Mesendoderm (in vitro differentiated cells): ENCODE measurements at places on chromosomes 3 and 15.
A peak's percentile ranks its signal among the peaks of the same experiment; 100 is the strongest.

GRCh38 chr3:79726786-79727185 is 41.0 kb downstream of the ROBO1 start:
- no peak for DNase-seq

DNA sequence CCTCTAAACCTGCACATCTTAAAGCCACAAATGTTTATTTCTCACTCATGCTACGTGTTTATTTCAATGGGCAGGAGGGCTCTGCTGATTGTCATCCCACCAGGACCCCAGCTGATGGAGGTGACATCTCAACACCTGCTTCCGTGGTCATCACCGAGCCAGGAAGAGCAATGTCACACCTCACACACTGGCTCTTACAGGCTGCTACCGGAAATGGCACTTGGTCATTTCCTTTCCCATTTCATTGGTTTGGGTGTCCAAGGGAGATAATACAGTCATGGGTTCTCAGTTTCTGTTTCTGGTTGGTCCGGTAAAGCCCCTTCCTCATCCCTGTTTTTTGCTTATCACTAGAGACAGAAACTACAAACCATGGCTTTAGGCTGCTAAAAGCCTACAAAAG is 41.9 kb downstream of the ABHD2 start:
- DNase-seq: no peak

DNA sequence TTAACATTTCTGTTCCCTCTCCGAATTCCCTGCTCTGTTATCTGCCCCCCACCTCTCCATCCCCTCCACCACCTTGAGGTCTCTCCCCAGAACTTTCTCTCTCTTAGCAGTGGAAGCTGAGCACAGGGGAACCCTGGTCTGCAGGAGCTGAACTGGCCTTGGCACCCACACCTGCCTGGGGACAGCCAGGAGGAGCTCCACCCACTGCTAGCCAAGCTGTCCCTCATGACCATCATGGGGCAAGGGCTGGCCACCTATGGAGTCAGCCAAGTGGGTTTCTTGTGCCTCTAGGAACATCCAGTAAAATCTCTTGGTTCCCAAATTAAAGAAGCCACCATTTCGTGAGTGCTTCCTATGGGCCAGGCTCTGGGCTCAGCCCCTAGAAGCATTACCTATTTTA is 276.4 kb upstream of the TLE3 start:
- DNase-seq: no peak

DNA sequence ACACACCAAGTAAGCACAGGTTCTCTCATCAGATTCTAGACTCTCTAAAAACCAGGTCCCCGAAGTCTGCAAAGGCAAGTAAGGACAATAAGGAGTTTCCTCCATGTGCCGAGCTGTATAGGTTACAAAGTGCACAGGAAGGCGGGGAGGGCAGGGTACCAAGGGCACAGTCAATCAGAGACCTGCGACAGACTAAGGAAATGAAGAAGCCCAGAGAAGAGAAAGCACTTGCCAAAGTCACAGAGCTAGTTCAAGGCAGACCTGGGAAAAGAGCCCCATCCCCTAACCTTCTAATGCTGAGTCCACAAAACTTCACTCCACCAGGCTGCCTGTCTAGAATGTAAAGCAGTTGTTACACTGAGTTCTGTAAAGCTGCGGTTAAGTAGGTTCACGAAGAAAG is 1.7 kb downstream of the SEC13 start:
- DNase-seq: no peak

- peak; percentile 22 for DNase-seq
Observed at GRCh38 chr15:71151081-71151480, 35.8 kb downstream of the THSD4 start.

- no peak for DNase-seq
Observed at GRCh38 chr15:76467136-76467535, 130.6 kb downstream of the ISL2 start.

DNA sequence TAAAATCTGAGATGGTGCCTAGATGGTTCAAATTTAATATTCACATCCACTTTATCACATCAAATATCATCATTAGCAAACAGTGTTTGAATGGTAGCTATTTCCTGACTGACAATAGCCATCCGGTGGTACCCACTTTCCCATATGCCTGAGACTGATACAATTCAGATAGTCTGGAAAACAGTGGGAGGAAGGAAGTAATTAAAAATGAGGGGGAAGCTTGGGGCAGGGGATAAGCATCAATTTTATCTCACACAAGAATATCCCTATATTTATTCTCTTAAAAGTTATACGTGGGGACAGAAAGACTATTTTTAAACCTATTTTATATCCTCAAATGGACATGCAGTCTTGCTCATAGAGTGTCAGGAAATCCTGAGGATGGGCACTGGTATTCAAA is 122.5 kb upstream of the GAP43 start:
- DNase-seq: no peak

DNA sequence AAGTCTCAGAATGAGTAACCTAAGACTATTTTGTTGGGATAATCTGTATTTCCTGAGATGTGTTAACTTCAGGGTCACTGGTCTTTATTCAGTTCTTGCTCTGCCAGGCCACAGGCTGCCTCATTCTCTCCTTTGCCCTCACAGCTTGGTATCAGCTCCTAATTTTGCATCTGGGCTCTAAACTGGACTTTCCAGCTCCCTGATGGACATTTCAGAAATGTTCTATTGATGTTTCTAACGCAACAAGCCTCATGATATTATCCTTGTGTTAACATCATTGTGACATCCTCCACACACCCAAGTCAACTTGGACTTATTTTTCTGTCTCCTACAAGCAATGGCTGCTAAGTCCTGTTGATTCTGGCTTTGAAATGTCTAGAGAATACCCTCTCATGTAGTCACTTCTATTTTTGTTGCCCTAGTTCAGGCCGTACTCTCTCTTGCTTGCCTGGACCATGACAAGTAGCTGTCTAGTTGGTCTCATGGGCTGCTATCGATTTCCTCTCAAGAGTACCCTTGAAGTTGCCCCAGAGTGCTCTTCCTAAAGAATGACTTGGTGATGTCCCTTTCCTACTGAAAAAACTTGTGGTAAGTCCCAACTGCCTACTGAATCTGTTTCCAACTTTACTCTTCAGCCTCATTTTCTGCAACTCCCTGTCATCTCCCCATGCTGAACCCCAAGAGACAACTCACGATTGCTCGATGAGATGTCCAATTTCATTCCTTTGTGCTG is 52.7 kb downstream of the CHST2 start:
- DNase-seq: no peak

DNA sequence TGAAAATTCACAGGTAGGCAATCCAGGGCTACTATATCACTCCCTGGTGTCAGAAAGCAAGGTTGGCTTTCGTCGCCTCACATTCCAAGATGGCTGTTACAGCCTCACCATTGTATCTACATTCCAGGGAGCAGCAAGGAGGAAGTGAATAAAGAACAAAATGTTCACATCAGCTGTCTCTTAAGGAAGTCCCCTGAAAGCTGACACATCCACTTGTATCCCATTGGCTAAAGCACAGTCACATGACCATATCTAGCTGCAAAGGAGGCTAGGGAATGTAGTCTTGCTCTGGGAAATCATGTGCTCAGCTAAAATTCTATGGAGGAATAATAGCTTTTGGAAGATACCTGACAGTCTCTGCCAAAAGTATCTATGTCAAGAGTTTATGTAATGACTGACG is 12.8 kb upstream of the GATA2 start:
- peak; percentile 60 for DNase-seq

- no peak for DNase-seq
Observed at GRCh38 chr3:14784087-14784681, 34.6 kb upstream of the FGD5 start.

GRCh38 chr3:49453621-49454020 is 16.4 kb upstream of the DAG1 start:
- DNase-seq: no peak

GRCh38 chr3:152505926-152506325 is 237.2 kb downstream of the MBNL1 start:
- DNase-seq: no peak

DNA sequence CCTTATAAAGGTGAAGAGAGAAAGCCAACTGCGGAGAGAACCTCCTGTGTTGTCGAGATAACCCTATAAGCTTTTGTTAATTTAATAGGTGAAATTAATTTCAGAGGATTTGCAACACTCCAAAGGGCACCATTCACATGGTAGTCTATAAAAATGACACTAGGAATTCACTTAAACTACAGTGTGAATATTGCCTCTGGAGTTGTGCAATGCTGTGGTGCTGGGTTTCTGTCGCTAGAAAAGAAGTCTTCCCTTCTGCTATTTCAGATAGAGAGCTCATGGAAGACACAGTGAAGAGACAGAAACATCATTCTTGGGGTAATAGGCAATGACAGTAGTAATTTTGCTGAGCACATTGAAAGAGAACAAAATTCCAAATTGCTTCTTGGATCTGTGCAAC is 28.8 kb upstream of the PROK2 start:
- DNase-seq: no peak

- no peak for DNase-seq
Observed at GRCh38 chr15:69126054-69126469, 34.4 kb upstream of the GLCE start.

DNA sequence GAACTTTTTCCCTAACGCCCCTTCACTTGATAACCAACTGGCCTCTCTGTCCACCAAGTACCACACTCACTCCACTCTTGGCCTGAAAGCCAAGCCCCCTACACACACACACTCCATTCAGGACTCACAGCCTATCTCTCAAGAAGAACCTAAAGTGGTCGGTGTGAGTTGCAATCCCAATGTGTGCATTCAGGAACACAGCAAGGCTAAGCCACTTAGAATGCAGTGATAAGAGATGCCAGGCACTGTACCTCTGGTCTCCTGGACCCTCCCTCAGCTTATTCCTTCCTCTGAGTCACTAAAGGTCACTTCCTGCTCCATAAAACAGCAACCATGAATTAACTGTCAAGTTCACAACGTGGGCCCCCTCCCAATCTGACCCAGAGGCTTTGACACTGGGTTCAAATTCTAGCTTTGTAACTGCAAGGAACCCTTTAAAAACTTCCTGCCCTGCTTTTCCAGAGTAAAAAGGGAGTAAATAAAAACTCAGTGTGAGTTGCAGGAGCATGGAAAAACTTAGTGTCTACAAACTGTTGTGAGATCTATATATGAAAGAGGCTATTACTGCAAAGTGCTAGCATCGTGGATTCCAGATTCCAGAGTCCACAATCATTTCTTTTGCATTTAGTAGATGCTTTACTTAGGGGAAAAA is 17.6 kb upstream of the KCNMB3 start:
- DNase-seq: peak; percentile 46

DNA sequence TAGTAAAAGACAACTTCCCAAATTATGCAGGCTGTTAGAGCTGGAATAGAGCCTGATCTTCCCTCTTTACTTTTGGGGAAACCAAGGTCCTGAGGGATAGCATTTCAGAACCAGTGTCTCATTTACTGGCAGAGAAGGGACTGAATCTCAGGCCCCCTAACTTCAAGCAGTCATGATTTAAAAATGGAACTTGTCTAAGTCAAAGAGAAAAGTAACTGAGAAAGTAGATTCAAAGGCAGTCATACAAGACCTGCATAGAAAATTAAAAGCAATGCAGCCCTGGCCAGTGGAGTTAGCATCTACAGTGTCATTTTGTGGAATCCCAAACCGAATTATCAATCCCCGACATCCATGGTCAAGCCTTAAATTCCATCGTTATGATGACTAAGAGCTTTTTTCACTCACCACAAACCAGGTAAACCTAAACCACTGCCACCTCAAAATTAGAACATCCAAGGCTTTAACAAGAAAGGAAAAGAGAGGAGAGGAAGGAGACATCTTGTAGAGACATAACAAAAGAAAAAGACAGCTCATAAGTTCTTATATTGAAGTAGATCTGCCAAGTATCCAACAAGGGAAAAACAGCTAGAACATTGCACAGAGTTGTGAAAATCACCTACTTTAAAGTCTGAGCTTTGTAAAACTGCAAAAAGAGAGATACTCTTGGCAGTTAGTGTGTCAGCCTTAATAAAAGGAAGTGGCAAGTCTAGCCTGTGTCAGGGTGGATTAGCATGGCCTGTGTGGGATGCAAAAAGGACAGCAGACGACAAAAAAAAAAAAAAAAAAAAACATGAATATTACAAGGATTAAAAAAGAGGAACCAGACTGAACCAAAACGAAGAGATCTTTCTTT is 54.1 kb upstream of the CCR2 start:
- no peak for DNase-seq

GRCh38 chr15:86403914-86404583 is 324.4 kb downstream of the AGBL1 start:
- no peak for DNase-seq

GRCh38 chr15:96431786-96432185 is 101.3 kb downstream of the NR2F2 start:
- no peak for DNase-seq

- DNase-seq: no peak
Observed at GRCh38 chr15:72445426-72445825, 28.7 kb upstream of the ARIH1 start.

GRCh38 chr3:64801856-64802255 is 114.1 kb upstream of the ADAMTS9 start:
- peak; percentile 85 for DNase-seq

GRCh38 chr3:169939320-169939719 is 27.3 kb upstream of the SEC62 start:
- DNase-seq: no peak

DNA sequence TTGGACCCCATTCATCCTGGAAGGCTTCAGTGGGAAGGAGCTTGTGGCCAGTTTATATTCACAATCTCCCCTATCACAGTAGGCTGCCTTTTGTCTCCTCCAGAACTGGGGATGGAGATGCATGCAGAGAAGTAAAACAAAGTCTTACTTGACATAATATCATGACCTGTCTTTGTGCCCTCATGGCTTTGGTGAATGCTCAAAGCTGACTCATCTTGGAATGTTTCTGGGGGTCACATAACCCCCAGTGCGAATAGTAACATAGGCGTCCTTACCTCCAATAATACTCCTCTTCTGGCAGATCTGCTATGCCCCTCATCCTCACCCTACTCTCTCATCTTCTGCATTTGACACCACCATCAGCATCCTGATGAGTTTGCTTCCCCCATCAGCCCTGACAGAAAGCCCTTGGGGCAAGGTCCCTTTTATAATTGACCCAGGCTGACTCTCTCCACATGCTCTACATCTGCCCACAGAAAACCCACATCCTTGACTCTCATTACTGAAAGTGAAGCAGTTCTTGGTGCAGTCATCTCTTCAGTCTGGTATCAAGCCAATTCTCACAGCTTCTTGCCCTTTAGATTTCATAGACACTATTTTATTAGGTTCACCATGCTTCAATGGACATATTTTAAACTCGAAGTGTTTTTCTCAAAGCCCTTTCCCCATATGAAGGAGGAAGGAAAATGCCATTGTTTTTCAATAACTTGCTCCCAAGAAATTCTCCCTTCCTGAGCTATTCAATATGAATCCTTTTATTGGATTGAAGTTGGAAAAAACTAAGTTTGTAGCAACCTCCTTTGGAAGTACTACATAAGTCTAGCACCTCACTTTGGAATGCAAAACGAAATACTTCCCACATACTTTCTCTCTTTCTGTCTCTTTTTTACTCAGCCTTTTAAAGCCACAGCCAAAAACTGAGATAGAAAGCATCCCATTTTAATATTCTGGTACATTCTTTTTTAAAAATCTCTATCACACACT is 36.6 kb downstream of the OSTN start:
- DNase-seq: peak; percentile 35

DNA sequence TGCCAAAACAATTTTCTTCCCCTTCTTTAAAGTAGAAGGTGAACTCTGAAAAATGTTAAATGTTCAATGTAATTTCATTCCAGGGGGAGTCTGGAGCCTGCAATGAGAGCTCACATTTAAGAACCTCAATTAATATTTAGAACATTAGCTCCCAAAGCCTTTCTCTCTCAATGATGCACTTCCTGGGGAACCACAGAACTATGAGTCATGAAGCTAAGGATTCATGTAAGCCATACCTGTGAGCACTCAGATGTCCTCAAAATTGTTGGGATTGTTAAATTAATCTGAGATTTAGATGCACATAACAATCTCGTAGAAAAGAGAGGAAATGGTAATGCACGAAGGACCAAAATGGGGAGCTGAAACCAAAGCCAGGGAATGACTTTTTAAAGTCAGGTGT is 244.2 kb upstream of the LRIG1 start:
- no peak for DNase-seq
